Kidney tubule cell (primary cell): ENCODE measurements at places on chromosomes 13 and 19.

GRCh38 chr13:44921246-44921877, 67.9 kb downstream of the NUFIP1 start:
- DNase-seq = no peak

DNA sequence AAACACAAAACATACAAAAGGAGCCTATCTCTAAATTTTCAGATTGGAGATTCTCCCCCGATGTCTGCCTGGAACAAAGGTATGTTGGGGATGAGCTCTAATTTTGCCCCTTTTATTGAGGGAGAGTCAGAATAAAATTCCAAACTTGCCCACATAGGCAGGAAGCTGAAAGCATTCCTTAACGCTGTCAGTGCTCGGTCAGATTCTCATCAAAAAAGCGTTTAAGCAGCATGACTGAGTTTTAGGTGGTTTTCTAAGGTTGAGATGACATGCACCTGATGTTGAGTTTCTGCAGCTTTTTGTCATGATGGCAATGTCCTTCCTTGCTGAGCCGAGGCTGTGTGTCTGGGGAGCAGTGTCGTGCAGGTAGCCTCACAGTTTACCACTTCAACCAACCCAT, 48.4 kb upstream of the MEDAG start:
- peak; percentile 75 for DNase-seq

DNA sequence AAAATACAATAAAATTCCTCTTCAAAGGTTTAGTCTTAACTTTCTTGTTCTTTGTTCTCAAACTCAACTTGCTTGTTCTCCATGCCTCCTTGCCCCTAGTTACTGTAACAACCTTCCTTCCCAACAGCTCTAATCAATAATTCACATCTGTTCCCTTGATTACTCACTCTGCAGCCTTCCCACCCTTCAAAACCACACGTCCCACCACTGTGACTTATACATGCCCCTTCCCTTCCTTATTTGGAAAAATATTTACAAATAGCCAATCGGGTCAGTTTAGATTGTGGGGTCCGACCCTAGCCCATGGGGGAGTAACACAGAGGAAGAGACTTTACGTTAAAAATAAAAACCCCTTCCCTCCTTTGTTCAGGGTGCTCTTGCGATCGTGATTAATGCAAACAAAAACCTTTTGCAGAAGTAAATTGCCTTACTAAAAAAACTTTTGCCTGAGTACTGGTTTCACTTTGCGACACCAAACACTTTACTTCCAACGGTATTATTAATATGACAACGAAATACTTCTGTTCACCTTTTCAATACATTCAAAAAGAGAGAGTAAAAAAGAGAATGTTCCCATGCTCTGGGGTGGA, 512 bp upstream of the ZNF93 start:
- DNase-seq = peak; percentile 84

- no peak for DNase-seq
Observed at GRCh38 chr13:20161275-20161950, 561 bp upstream of the GJA3 start.

GRCh38 chr19:50725218-50725910, 2.2 kb downstream of the CLEC11A start:
- DNase-seq = peak; percentile 13

DNA sequence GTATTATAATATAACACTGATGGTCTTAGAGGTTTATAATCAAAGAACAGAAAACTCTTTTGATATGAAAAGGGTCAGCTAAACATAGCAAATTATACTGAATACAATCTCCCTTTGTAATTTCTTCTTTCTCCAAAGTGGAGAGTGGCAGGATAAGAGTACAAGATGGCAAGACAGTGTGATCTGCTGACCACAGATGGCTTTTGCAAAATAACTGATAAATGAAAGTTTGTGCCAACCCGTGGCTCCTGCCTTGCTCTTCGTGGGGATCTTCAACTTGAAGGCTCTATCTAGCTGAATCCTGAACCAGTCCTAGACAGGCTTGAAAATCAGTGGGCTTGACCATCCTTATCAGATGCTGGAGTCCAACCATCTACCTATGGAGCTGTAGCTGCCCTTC, 185.7 kb downstream of the VWA8 start:
- no peak for DNase-seq

- no peak for DNase-seq
Observed at GRCh38 chr13:51620165-51620983, 36.1 kb downstream of the WDFY2 start.

GRCh38 chr19:55071129-55071502, 4.6 kb upstream of the EPS8L1 start:
- DNase-seq = peak; percentile 95

DNA sequence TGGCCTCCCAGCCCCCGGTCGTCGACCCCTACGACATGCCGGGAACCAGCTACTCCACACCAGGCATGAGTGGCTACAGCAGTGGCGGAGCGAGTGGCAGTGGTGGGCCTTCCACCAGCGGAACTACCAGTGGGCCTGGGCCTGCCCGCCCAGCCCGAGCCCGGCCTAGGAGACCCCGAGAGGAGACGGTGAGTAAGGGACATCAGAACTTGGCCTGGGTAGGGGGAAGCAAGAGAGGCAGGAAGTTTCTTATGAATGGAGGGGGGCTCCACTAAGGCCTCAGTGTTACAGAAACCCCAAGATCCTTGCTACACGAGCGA, 2.9 kb downstream of the FOSB start:
- DNase-seq = no peak

DNA sequence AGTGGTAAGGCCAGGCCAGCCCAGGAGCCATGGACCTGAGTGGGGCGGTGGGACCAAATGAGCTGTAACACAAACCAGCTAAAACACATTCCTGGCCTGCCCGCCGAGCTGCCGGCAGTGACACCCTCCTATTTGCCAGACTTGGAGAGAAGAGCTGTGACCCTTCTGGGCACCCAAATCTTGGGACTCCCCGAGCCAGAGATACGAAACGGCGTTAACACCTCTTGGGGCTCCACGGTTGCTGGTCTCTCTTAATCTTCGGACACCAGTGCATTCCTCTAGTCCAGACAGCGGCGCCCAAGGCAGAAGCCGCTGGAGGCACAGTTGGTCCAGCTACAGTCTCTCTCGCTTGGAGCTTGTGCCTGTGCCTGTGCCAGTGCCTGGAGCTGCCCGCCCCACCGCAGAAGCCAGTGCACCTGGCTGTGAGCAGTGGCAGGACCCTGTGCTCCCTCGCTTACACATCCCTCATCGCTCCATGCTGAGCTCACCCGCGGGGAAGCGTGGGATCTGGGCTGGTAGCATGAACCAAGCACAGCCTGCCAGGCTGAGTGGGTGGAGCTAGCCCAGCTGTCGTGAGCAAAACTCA, 147.2 kb upstream of the KLHL1 start:
- DNase-seq = no peak

- DNase-seq = no peak
Observed at GRCh38 chr19:35437406-35437951, 10.6 kb upstream of the FFAR2 start.

DNA sequence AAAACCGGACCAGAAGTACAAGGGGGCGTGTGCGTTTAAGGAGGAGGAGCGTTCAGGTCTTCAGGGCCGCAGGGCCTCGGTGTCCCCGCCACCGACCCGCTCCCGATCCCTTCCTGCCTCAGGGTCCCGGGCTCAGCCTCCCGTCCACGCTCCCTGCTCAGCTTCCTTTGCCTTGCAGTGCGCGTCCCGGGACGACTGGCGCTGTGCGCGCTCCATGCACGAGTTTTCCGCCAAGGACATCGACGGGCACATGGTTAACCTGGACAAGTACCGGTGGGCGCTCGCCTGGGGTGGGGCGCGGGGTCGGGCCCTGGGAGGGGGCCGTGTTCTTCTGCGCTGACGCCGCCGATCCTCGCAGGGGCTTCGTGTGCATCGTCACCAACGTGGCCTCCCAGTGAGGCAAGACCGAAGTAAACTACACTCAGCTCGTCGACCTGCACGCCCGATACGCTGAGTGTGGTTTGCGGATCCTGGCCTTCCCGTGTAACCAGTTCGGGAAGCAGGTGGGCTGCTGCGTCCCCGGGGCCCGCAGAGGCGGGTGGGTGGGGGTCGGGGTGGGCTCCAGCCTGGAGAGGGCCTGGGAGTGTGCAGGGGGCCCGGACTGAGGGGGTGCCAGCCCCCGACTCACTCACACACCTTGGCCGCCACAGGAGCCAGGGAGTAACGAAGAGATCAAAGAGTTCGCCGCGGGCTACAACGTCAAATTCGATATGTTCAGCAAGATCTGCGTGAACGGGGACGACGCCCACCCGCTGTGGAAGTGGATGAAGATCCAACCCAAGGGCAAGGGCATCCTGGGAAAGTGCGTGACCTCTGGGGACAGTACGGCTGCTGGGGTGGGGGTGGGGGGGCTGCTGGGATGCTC, 1.4 kb downstream of the GPX4 start:
- DNase-seq = peak; percentile 60

- DNase-seq = no peak
Observed at GRCh38 chr13:99731747-99732146, 230.5 kb downstream of the TM9SF2 start.

DNA sequence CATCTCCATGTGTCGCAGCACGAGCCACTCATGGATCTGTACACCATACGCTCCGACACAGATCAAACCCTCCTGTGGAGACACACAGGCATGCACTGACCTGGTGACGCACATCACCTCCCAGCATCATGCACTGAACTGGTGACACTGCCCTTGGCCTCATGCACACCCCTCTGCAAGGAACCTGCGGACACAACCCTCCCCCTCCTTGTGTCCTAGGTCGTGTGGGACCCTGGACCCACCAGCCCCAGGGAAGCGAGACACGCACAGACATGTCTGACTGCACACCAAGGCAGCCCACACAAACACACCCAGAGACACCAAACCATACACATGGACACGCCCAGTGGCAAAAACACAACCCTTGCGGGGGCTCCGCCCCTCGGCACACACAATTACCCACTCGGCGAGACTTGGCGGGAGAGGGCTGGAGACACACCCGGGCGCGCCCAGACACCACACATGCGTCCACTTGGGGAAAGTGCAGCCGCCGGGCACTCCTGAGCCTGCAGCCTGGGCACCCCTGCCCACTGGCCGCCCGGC, 2.0 kb upstream of the KCNN4 start:
- DNase-seq = no peak

DNA sequence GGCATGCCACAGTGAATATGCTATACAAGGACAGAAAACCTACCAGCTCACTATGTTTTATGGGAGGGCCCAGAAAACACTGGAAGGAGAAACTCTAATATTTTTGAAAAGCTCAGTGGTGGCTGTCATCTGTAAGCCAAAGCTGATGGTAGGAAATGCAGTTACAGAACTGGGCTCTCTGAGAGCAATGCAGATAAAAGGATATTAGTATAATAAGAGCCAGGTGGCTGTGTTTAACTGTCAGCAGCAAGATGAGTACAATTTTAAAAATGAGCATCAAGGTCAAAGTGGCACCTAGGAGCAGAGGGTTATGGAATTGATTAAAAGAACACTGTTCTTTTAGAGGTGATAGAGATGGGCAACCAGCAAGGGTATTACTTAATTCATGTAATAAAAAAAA, 345.0 kb downstream of the NDFIP2 start:
- no peak for DNase-seq

DNA sequence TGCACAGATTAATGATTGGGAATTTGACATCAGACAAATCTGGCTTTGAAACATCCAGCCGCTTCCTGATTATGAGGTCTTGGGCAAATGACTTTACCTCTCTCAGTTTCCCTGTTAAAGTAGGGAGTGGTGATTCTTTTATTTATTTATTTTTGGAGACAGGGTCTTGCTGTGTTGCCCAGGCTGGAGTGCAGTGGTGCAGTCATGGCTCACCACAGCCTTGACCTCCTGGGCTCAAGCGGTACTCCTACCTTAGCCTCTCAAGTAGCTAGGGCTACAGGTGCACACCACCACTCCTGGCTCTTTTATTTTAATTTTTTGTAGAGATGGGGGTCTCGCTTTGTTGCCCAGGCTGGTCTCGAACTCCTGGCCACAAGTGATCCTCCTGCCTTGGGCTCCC, 2.7 kb downstream of the PSMD8 start:
- DNase-seq = no peak

- DNase-seq = no peak
Observed at GRCh38 chr19:6061376-6062130, 48.7 kb downstream of the RFX2 start.

DNA sequence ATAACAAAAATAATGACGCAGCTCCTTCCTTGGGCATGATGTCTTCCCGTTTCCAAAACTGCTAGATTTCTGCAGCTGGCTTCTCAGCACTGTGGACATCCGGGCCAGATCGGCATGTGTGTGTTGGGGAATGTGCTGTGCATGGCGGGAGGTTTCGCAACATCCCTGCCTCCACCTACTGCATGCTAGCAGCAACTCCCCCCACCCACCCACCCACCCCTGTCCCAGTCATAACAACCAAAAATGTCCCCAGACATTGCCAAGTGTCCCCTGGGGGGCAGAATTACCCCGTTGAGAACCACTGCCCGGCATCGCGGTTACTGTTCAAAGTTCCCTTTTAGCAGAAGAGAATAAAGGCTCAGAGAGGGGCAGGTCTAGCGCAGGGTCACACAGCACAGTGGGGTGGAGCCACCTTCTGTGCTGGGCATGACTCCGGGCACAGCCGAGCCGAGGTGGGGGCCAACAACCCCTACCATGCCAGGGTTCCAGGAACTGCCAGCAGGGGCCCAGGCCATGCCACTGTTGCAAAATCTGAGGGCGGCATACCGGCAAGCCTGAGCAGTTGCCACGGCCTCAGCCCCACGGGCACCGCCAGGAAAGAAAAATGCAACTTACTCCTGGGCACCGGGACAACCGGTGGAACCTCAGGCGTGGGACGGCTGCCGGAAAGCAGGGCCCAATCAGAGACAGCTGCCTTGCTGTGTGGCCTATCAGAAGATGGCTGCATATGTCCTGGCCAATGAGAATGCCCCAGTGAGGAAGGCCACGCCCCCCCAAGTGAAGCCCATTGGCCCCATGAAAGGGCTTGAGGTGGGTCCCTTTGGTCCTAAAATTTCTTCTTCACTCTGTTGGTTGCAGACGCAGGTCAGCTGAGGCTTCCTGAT, 22.5 kb upstream of the NFIC start:
- DNase-seq = peak; percentile 77

DNA sequence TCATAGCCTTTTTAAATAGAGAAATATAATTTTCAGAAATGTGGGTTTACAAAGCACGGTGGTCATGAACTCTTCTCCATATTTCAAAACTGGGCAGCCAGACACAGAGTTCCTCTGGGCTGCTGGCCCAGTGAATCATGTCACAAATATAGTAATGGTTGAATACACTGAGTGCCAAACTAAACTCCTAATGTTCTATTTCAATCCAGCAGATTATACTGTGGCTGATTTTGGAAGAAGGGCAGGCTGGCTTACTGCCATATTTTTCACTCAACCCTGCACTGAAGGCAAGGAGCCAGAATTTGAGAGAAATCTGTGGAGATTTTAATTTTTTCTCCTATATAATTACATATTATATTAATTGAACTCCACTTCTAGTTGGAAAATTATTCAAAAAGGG, 17.0 kb upstream of the PRR20A start:
- no peak for DNase-seq

- peak; percentile 16 for DNase-seq
Observed at GRCh38 chr19:4830768-4831265, 695 bp downstream of the TICAM1 start.

DNA sequence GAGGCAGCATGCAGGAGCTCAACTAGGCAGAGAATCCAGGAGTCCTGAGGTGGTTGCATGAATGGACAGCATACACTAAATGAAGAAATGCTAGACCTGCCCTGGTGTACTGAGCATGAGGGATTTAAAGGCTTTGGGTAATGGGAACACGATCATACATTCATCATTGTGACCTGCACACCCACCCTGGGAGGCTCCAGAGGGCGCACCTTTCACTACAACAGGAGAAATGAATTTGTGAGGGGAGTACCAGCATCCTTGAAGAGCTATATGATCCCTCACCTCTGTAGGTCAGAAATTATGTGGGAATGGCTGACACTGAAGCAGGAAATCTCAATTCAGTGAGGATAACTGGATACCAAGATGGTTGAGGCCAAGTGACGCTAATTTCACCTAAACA, 8.9 kb downstream of the KLK2 start:
- DNase-seq = no peak
